Amniotic epithelial cell (primary cell): ENCODE measurements at places on chromosomes 2 and 18.

- DNase-seq, result no peak
Measured at GRCh38 chr18:70535041-70535440, 246.2 kb downstream of the SOCS6 start.

GRCh38 chr2:234939996-234940395 is 11.8 kb upstream of the SH3BP4 start:
- DNase-seq, result no peak

DNA sequence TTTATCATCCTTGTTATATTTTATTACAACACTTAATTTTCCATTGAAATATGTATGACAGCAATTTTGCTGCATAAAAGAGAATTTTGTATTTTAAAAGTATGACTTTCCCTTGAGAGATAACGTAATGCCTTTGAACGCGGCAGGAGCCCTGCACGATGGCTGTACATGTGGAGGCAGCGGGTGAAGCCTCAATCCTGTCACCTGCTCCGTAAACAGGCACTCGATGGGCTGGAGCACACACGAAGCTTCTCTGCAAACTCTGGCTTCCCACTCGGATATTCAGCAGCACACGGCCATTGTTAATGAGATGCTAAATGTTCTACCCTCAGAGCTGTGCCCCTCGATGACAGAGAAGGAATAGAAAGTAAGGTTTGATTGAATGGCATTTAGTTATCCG is 184.4 kb downstream of the RTP5 start:
- DNase-seq, result no peak

DNA sequence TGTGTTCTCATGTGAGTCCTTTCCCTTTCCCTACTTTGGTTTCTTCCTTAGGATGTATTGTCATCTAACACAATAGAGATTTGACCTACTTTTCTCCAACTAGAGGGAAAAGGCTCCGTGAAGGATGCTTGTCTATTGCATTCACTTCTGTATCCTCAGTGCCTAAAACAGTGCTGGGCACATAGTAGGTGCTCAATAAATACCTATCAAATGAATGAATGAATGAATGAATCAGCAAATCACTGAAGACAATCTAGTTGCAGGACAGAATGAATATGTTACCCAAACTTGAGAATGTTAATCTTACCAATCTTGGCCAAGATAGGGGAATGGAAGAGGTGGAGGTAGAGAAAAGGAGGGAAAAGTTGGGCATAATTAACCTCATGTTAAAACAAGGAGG is 277.0 kb upstream of the FBXO11 start:
- DNase-seq, result no peak

GRCh38 chr2:71607151-71607889 is 154.0 kb downstream of the DYSF start:
- no peak for DNase-seq
